CD4-positive, alpha-beta T cell treated with Interleukin-6 for 4 hours (primary cell): ENCODE measurements at places on chromosomes 6 and 20.

GRCh38 chr6:136527831-136528230 is 22.4 kb downstream of the MAP7 start:
- DNase-seq = no peak

DNA sequence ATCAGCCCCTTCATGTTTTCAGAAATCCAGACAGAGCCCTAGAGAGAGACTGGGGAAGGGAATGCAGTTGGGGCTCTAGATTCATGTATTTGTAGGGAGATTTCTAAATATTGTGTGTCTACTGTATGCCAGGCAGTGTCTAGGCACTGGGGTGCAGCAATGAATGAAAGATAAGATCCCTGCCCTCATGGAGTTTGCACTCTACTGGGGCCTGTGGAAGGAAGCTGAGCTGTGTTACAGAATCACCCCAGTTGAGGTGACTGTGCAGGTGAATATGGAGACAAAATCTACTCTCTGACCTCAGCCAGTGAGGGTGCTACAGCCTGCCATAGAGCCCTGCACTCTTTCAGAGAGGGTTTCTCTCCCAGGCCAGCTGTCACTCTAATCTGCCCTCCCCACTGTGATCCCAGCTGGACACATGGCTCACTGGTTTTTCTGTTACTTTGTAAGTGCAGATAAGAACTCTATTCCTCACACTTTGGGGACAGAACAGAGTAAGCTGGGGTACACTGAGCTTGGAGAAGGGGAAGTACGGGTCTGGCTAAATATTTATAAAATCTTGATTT is 69.2 kb upstream of the E2F3 start:
- DNase-seq = no peak

- DNase-seq = no peak
These were observed 4.8 kb upstream of the TMEM14A start for GRCh38 chr6:52666071-52666470.

DNA sequence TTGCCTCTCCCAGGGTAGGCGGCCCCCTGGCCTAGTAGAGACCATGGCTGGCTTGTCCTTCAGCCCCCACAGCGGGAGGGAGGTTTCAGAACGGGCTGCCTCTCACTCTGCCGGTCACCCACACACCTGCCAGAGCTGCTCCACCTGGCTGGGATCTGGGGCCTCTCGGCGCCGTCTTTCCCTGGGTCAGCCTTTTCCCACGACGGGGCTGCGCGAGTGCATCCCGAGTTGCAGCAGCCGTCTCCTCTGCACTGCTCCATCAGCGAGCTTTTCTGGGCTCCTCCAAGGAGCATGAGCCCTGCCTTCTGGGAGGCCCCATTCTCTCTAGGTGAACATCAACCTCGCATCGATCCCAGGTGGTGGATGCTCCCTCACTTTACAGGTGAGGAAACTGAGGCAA is 15.9 kb upstream of the SPDEF start:
- DNase-seq = no peak

DNA sequence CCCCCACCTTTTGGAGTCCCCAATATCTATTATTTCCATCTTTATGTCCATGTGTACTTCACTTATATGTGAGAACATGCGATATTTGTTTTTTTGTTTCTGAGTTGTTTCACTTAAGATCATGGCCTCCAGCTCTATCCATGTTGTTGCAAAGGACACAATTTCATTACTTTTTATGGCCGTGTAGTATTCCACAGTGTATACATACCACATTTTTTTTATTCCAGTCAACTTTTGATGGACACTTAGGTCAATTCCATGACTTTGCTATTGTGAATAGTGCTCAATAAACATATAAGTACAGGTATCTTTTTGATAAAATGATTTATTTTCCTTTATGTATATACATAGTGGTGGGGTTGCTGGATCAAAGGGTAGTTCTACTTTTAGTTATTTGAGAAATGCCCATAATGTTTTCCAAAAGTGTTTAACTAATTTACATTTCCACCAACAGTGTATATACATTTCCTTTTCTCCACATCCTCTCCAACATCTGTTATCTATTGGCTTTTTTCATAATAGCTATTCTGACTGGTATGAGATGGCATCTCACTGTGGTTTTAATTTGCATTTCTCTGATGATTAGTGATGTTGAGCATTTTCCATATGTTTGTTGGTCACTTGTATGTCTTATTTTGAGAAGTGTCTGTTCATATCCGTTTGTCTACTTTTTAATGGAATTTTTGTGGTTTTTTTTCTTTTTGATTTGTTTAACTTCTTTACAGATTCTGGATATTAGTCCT is 34.0 kb upstream of the COL10A1 start:
- no peak for DNase-seq

- DNase-seq = no peak
These were observed 337.7 kb downstream of the TPBG start for GRCh38 chr6:82701341-82701740.

DNA sequence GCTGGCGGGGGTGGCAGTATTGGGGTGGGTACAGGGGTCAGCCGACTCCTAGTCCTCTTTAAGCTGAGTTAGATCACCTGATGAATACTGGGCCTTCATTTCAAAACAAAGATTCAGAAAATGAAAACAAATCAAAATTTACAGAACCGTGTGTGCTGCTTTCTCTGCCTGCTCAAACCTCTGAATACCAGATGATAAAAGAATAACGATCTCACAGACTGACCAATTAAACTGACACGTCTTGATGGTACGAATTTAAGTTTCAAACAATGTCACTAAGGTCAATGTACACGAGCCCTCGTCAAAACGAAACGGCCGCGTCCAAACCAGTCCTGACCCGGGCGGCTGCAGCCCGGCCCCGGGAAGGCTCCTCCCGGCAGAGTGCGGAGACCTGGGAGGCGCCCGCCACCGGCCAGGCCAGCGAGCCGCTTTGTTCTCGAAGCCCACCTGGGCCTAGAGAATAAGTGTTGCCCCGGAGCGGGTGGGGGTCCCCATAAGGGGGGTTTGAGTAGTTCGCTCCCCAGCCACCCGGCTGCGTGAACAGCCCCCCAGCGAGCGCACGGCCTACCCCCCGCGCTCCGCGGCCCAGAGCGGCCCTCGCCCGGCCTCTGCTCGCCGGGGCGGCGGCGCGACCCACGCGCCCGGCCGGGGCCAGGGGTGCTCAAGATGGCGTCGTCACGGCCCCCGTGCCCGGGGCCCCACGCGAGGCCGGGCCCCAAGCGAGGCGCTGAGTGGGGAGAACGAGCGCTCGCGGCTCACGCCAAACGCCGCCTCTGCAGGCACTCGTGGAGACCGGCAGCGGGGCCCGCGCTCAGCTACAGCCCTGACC is 728 bp downstream of the PSMA7 start:
- DNase-seq = no peak

DNA sequence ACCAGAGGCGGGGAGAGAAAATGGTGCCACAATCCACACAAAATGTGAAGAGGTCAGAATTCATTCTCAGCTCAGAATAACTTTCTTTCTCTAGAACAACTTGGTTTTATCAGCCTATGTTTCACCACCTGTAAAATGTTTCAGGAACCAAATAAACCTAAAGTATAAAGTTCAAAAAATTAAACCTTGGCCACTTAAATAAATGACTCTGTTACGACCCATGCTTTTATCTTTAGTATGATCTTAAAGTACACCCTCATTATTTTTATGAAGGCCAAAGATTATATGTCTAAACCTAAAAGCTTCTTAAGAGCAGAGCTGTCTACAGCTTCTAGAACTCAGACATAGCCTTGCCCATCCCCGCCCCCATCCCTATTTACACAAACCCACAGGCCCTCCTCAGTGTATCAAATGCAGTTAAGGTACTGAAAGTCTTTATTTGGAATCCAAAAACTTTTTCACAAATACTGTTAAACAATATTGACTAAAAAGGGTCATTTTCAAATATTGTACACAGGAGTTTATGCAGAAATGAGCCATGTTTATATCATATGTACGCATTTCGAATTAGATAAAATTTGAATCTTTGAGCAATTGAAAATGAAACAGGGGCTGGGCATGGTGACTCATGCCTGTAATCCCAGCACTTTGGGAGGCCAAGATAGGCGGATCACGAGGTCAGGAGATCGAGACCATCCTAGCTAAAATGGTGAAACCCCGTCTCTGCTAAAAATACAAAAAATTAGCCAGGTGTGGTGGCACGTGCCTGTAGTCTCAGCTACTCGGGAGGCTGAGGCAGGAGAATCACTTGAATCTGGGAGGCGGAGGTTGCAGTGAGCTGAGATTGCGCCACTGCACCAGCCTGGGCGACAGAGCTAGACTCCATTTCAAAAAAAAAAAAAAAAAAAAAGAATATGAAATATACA is 5.7 kb upstream of the NHSL1 start:
- DNase-seq = no peak

- DNase-seq = no peak
These were observed 253.4 kb downstream of the HACE1 start for GRCh38 chr6:104606361-104606760.

DNA sequence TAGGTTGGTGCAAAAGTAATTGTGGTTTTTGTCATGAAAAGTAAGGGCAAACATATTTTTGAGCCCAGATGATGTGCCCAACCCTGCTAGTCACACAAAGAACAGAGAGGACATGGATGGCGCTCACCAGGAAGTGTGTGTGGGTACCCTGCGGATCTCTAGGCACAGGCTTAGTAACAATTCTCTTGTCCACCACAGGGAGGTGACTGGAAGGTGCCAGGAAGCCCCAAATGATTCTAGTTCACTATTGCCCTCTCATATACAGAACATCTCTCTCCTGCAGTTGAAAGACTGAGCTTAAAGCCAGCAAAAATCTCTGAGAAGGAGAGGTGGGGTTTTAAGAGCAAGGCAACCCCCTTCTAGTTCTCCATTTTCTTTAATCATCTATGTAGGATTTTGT is 272.1 kb upstream of the TAB2 start:
- DNase-seq = peak; percentile 43

DNA sequence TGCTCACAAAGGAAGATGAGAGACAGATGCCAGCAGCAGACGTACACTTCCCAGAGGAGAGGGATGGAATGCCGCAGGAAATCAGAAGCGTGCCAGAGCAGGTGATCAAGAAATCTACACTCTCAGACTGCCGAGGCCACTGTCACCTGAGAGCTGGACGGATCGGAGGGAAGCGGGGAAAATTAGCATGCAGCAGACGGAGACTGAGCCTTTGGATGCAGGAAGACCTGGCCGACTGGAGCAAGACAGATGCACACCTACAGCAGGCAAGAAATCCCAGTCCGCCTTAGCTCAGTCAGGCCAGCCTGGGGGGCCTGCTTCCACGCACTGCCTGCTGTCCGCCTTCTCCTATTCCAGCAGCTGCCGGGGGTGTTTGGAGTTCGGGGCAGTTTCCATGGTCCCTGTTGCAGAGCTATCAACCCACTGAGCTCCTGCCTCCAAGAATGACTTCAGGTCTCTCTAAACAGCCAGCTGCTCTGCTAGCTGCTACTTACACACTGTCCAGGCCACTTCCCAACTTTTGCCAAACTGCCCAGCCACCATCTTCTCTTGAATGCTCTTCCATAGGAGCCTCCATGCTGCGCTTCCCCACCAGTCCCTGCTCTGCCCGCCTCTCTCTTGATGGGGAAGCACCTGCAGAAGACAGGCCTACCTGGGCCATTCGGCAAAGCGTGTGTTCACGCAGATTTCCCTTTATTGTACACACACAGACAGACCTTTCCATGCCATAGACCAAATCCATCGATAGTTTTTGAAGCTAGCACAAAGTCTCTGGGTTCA is 368.5 kb downstream of the ZFAND3 start:
- no peak for DNase-seq

DNA sequence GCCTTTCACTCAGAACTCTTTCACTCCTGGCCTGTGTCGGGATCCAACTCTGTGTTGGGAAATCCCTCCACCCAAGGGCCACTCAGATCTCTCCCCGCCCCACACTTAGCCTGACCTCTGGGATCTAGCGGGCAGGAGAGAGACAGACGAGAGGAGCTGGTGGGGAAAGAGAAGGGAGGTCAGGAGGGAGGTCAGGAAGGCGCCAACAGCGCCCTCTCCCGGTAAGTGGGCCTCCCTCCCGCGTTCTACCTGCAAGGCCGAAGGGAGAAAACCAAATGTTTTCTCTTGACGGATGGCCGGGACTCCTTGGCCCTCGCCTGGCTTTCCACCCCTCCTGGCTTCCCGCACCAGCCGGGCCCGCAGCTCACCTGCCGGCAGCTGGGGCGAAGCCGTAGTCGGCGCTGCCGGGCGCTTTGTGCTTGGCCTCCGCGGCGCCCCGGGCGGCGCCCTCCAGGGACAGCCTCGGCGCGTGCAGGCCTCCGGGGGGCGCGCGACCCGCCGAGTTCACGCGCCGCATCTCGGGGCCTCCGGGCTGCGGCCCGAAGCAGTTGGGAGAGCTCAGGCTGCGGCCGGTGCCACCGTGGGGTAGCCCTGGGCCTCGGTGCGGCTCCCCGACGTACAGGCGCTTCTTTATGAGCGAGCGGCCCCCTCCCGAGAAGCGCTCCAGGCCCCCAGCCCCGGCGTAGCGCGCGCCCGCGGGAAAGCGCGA is 38.2 kb downstream of the C6orf132 start:
- peak; percentile 82 for DNase-seq
